Colonic mucosa (tissue), 4 donors: ENCODE measurements at places on chromosomes 1 and 21. TPM values are rescaled to one million over a fixed set of nuclear protein-coding genes. Genes with fewer than 3 reads are reported as not detected.

GRCh38 chr1:173562813-173563212 lies 40.1 kb downstream of the SLC9C2 start:
- no peak for DNase-seq
- no peaks in the 10 kb centered on the region for H3K4me1 ChIP-seq
- H3K27ac ChIP-seq, result no peak overlapping the region
- H3K36me3 ChIP-seq, result no peaks in the 10 kb centered on the region
- H3K27me3 ChIP-seq, result no peaks in the 10 kb centered on the region

- no peaks in the 10 kb centered on the region for H3K4me1 ChIP-seq
- no peak for DNase-seq
- H3K4me3 ChIP-seq, result no peak overlapping the region
These were observed 36.6 kb downstream of the KIAA0040 start for GRCh38 chr1:175155936-175156335.

DNA sequence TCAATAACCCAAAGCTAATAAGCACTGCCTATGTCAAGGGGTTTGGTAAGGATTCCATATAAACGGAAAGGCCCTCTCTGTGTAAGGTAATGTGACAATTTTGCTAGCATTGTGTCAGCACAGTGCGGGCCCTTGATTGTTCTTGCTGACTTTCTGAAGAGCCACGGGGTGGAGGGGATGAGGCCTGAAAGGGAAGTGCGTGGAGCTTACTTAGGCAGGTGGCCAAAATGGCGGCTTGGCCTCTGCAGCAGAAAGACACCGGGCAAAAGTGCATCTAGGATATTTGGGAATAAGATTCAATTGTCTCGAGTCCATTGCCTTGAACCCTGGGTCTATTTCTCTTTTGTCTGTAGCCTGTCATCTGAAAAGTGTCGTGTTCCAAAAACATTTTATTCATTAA lies 114.3 kb downstream of the TGFB2 start:
- no peak overlapping the region for H3K27ac ChIP-seq
- no peaks in the 10 kb centered on the region for H3K27me3 ChIP-seq
- no peak for DNase-seq
- H3K4me1 ChIP-seq, result no peaks in the 10 kb centered on the region

- DNase-seq, result no peak
- H3K27me3 ChIP-seq, result no peaks in the 10 kb centered on the region
- H3K4me3 ChIP-seq, result no peak overlapping the region
- H3K4me1 ChIP-seq, result no peaks in the 10 kb centered on the region
These were observed 9.9 kb upstream of the TSNAX start for GRCh38 chr1:231518485-231519034.

DNA sequence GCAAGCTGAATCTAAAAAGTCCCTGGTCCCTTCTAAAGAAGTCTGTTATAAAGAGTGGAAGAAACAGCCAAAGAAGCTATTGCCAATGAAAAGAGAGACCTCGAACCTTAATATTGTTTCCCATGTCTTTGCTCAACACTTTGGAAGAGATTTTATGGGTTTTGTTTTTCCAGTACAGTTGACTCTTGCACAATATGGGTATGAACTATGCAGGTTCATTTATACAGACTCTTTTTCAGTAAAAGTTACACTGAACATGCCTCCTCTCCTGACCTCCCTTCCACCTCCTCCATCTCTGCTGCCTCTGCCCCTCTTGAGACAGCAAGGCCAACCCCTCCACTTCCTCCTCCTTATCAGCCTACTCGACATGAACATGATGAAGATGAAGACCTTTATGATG lies 332.5 kb downstream of the SETD4 start:
- no peak overlapping the region for H3K27ac ChIP-seq
- no peak overlapping the region for H3K4me3 ChIP-seq
- no peaks in the 10 kb centered on the region for H3K4me1 ChIP-seq
- no peaks in the 10 kb centered on the region for H3K36me3 ChIP-seq
- no peaks in the 10 kb centered on the region for H3K27me3 ChIP-seq
- no peak for DNase-seq

VASH2 gene
- 0.48 TPM for total RNA-seq

GPR153 gene
- 21.0 TPM for total RNA-seq

OR14K1 gene
- not detected for total RNA-seq

TMEM269 gene
- total RNA-seq, result 0.10 TPM
